ENCODE measurements at places on chromosomes 5 and 9. TPM values are rescaled to one million over a fixed set of nuclear protein-coding genes. Genes with fewer than 3 reads are reported as not detected.

The CER1 gene
- total RNA-seq, result not detected

The NME5 gene
- 5.6 TPM for total RNA-seq

The YIPF5 gene
- 122 TPM for total RNA-seq

- DNase-seq, result no peak
Measured at GRCh38 chr5:109946610-109947009, 256.9 kb downstream of the MAN2A1 start.

The PRSS3 gene
- not detected for total RNA-seq

- DNase-seq, result no peak
Measured at GRCh38 chr5:157900644-157901043, 41.7 kb upstream of the CLINT1 start.

DNA sequence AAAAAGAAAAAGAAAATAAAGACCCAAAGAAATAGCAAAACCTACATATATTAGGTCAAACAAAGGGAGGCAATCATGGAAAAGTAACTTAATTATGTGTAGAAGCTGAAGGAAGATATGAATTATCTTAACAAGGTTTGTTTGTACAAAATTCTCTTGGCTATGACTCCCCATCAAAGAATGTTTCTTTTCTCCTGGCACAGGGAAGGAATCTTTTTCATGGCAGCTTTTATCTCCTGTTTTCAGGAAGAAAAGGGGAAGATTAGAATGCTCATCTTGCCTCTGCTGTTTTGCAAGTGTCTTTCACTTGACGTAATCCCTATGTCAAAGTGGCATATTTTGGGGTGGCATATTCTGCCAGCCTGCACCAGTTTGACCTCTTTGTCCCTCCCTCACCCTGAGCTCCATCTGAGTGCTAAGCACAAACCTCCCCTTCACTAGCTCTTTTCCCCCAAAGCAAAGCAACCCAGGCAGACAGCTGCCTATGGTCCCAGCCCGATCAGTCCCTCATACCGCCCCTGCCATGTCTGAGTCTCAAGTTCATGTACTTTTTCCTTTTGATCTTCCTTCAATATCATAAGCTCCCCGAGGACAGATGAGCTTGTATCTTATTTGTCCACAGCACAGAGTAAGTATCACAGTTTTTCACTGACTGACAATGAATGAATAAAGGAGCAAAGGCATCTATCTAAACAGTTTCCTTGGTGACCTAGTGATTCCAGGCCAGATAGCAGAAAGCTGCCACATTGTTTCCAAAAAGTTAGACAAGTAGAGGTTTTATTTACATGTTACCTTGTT lies 242.8 kb upstream of the ANKRD55 start:
- no peak for DNase-seq

The ZDHHC11B gene
- 0.19 TPM for total RNA-seq

DNA sequence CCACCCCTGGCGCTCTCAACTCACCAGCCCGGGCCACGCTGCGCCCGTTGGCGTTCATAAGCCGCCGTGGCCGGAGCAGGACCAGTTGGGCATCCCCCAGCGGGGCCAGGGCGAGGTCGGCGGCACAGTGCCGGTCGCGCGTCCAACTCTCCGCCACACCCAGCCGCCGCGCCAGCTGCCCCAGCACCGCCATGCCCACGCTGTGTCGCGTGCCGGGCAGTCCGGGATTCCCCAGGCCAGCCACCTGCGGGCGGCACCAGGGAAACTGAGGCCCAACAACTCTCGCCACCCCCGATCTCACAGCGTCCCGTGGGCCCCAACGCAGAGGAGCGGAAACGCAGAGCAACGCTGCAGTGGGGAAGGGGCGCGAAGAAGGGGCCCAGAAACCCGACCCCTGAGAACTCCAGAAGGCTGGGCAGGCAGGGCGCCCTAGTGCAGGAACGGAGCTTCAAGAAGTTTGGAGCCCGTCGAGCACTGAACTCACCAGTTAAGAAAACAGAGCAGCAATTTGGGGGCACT lies 453 bp downstream of the PTRH1 start:
- no peak for DNase-seq

- DNase-seq, result peak; percentile 34
Measured at GRCh38 chr9:14209399-14210345, 104.3 kb downstream of the NFIB start.

GRCh38 chr5:81785322-81785721 lies 34.4 kb upstream of the SSBP2 start:
- DNase-seq, result no peak

The NRARP gene
- not detected for total RNA-seq

The ANKRA2 gene
- 10.8 TPM for total RNA-seq

- no peak for DNase-seq
Measured at GRCh38 chr5:89883967-89884366, 525.6 kb downstream of the CETN3 start.

- DNase-seq, result no peak
Measured at GRCh38 chr9:74872619-74873233, 15.0 kb downstream of the TRPM6 start.

GRCh38 chr9:116737152-116737546 lies 50.0 kb downstream of the TRIM32 start:
- peak; percentile 64 for DNase-seq

The GRXCR2 gene
- total RNA-seq, result not detected

DNA sequence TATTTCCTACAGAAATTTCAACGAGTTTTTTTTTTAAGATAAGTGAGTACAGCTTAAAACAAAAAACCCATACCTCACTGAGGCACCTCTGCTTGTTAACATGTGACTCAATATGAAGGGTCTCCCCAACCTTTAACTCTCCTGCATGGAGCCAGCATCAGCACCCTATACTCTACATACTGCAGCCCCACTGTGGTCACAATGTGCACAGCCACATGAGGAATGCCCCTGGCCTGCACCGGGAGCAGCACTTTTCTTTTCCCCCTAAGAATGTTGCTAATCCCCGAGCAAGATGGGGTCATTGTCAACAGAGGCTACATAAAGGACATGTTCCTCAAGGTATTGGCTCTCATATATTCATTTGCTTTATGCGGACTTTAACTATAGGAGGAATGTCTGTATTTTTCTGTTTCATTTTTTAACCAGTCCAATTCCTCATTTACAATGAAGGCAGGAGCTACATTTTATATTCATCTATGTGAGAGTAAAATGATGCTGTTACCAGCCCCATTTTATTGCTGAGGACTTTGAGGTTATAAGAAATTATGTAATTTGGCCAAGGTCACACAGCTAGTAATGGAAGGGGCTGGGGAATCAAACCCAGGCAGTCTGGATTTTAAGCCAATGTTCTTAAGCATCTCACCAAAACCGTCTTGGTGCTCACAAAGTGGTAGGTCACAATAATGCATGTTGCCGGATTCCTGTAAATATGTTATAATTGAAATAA lies 93.0 kb downstream of the APBA1 start:
- DNase-seq, result no peak

DNA sequence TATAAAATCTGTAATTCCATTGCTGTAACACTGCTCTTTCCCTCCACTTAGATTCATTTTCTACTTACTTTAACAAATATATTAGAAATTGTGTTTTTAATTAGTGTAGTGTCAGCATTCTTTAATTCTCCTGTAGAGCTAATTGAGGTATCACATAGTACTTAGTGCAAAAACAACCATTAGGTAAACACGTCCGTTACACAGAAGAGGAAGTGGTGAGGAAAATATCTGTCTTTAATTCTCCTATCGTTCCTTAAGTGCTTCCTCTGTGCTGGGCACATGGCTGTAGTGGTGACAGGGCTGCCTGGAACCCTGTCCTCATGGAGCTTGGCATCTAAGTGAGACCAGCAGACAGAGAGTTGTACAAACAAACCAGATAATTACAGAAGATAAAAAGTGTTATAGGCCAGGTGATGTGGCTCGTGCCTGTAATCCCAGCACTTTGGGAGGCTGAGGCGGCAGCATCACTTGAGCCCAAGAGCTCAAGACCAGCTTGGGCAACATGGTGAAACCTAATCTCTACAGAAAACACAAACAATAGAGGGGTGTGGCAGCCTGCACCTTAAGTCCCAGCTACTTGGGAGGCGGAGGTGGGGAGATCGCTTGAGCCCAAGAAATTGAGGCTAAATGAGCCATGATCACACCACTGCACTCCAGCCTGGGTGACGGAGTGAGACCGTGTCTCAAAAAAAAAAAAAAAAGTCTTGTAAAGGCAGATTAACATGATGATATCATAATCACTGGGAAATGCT lies 36.4 kb downstream of the PARP8 start:
- DNase-seq, result no peak

- DNase-seq, result no peak
Measured at GRCh38 chr5:173165177-173166016, 21.1 kb downstream of the BNIP1 start.

DNA sequence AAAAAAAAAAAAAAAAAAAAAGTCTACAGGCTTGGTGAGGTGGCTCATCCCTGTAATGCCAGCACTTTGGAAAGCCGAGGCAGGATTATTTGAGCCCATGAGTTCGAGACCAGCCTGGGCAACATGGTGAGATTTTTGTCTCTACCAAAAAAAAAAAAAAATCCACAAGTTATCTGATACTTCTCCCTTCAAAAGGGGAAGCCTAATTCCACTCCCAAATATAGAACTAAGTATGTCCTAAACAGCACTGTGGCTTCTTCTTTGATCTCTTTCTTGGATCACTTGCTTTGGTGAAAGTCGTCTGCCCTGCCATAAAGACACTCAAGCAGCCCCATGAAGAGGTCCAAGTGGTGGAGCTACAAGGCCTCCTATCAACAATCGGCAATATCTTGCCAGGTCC lies 18.8 kb upstream of the STING1 start:
- DNase-seq, result no peak

- no peak for DNase-seq
Measured at GRCh38 chr5:38375423-38375822, 117.1 kb downstream of the EGFLAM start.
